ENCODE measurements at places on chromosomes 4 and X.

DNA sequence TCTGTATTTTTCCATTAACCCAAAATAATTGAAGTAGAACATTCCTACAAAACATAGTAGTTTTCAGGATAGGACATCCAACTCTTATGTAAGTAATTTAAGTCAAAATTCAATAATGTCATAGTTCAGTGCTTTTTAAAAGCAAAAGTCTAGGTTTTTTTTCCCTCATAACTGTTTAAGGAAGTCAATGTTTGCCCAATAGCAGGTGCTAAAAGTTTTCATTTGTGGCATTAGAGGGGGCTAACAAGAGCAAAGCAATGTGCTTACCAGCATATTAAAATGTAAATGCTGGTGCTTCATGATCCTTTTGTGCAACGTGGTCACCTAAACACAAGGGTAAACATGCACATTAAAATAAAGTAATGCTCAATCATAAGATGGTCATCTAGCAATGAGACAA, 155.2 kb upstream of the PPP1R2C start:
- no peak for DNase-seq

GRCh38 chr4:85869181-85869580, 394.2 kb downstream of the ARHGAP24 start:
- no peak for DNase-seq

DNA sequence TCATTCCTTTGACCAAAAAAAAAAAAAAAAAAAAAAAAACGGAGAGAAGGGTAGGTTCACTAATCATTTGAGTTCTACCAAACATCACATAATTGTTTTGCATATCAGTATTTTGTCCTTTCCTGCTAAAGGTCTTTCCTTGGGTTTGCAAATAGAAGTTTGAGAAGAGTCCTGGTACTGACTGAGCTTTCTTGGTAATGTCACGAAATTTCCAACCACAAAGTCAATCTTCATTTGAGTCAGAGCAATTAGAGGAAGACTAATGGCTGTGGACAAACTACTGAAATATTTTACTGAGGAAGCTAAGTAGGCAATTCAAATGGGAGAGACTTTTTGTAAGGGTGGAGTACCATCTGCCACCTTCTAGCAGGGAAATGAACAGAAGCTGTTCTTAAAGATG, 21.7 kb upstream of the CD40LG start:
- DNase-seq = no peak

DNA sequence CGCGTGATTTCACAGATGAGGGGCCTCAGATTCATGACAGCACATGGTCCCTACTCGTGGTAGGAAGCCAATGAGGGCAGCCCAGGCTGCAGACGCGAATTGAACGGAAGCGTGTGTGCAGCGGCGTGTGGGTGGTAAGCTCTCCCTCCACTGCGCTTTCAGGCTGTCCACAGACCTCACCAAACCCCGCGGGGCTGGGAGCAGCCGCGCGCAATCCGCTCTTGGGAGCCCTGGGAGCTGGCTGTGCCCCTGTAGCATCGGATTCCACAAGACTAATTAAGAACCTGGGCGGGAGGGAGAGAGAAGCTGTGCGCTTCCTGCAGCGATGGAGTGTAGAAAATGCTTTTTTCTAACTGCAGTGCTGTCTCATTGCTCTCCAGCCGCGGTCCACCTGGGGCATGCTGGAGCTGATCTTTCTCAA, 134.9 kb downstream of the STOX2 start:
- DNase-seq = no peak

GRCh38 chr4:188992706-188993105, 853.5 kb downstream of the TRIML1 start:
- DNase-seq = no peak

DNA sequence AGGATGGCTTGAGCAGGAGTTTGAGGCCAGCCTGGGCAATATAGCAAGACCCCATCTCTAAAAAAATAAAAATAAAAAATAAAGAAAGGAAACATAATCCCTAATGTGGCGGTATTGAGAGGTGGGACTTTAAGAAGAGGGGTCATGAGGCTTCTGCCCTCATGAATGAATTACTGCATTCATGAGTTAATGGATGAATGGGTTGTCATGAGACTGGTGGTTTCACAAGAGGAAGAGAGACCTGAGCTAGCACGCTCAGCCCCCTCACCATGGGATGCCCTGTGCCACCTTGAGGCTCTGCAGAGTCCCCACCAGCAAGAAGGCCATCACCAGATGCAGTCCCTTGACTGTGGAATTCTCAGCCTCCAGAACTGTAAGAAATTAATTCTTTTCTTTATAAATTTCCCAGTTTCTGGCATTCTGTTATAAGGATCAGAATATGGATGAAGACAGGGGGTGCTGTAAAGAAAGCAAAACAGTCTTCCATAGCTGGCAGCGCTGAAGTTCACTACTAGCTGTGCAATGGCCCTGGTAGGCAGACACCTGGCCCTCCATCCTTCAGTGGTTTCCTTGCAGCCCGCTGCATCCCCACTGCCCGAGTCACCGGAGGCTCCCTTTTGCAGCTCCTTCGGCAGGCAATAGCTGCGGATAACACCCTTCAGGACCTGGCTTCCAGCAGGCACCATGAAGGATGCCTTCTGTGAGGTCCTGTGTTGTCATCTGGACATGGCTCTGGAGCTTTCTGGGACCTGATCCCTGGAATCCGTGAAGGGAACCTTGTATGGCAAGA, 44.8 kb upstream of the NSG1 start:
- DNase-seq = no peak

DNA sequence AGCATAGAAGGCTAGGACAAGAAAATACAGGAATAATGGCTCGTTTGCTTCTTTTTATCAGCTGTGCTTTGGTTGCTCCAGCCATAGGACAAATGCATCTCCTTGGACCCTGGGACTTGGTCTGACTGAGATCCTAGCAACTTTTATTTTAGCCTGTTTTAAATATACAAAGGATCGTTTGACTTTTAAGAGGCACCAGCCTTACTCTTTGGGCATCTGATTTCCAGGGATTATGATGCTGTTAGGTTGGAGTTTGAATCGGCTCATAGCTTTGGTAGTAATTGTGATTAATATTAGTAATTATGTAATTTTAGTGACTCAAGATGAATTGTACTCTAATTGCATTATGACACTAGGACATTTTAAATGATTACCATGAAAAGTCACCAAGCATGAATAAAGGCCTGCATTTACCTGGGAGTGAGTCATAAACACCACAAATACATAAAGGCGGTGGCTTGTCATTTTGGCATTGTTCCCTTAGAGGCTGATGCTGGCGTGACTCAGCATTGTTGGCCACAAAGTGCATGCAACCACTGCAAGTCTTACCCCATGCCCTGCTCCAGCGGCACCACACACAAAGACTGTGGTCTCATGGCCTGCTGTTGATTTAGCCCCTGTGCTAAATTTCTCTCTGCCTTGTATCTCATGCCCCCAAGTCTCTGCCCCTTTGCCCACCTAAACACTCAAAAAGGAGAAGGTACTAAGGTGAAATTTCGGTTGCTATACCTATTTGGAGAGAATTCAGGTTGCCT, 12.4 kb downstream of the GPAT3 start:
- peak; percentile 56 for DNase-seq

DNA sequence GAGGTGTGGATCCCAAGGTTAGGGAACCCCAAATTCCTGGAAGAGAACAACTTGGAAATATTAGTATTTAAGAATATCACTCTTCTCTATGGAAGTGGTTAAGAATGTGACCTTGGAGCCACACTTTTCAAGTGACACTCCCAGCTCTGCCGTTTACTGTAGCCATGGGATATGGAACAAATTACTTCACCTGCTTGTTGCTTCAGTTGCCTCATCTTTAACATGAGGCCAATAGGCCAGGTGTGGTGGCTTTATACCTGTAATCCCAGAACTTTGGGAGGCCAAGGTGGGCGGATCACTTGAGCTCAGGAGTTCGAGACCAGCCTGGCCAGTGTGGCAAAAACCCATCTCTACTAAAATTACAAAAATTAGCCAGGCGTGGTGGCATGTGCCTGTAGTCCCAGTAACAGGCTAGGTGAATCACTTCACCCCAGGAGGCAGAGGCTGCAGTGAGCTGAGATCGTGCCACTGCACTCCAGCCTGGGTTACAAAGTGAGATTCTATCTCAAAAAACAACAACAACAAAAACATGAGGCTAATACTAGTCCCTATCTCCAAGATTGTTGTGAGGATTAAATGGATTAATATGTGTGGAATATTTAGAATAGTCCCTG, 13.0 kb downstream of the IL13RA1 start:
- no peak for DNase-seq

GRCh38 chr4:71382900-71383560, 44.2 kb downstream of the SLC4A4 start:
- no peak for DNase-seq

GRCh38 chrX:65688403-65688871, 21.0 kb downstream of the MSN start:
- no peak for DNase-seq

DNA sequence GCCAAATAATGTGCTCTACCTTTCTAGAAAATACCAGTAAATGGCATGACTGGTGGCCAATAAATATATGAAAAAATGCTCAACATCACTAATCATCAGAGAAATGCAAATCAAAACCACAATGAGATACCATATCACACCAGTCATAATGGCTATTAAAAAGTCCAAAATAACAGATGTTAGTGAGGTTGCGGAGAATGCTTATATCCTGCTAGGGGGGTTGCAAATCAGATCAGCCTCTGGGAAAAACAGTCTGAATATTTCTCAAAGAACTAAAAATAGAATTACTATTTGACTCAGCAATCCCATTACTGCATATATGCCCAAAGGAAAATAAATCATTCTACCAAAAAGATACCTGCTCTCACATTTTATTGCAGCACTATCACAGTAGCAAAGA, 115.1 kb downstream of the RASGEF1B start:
- no peak for DNase-seq

DNA sequence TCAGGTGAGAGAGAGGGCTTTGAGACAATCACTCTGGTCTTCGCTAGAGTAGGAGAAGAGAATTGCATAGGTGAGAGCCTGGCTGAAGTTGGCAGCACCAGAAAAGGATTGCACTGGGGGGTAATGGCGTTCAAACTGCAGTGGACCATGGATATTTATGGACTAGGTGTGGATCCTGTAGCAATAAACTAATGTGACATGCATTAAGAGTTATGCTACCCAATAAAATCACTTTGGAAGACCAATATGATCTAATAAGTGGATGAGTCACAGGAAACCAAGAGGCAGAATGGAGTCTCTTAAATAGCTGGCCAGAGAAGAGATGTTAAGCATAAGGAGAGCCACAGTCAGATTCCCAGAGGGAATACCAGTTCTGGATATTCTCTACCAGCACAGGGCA, 259.8 kb downstream of the FBXO8 start:
- DNase-seq = no peak

GRCh38 chr4:10168151-10168550, 51.6 kb upstream of the WDR1 start:
- DNase-seq = no peak

DNA sequence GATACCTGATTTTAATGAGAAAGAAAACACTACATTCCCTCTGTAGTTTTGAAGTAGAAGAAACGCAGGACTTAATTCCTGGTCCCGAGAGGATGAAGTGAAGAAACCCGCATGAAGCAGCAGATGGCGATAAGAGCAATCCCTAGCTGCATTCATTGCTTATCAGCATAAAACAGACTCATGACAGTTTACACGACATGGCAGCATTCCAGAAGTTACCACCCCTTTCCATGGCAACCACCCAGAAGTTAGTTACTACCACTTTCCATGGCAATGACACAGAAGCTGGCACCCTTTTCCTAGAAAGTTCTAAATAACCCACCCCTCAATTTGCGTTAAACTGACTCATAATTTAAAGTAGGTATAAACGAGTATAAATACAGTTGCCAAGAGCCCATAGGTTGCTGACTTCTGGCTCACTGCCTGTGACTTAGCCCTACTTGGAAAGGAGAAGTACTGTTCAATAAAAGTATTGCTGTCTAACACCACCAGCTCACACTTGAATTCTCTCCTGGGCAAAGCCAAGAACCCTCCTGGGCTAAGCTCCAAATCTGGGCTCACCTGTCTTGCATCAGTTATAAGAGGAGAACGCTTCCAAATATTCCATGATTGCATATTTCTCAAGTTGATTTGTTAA, 5.5 kb upstream of the XAGE2 start:
- no peak for DNase-seq

DNA sequence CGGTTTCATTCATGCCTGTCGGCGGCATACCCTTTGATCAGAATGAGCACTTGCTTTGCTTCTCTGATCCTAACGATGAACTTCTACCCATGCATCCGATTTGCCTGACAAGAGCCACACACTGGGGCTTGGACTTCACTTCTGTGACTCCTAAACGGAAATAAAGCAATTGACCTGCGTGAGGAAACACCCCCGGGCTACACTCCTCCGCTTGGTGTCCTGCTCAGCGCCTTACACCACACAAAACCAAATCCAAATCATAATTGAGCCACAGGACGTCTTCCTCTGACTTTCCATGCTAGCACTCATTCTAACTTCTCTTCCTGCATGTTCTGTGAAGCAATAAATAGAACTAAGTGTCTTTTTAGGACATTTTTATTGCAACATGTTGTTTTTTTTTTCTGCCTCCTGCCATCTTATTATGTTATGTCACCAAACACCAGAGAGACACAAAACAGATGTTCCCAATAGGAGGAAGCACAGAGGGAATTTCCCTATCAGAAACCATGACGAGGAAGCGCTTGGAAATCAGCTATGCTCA, 110.8 kb upstream of the FAM9B start:
- no peak for DNase-seq

DNA sequence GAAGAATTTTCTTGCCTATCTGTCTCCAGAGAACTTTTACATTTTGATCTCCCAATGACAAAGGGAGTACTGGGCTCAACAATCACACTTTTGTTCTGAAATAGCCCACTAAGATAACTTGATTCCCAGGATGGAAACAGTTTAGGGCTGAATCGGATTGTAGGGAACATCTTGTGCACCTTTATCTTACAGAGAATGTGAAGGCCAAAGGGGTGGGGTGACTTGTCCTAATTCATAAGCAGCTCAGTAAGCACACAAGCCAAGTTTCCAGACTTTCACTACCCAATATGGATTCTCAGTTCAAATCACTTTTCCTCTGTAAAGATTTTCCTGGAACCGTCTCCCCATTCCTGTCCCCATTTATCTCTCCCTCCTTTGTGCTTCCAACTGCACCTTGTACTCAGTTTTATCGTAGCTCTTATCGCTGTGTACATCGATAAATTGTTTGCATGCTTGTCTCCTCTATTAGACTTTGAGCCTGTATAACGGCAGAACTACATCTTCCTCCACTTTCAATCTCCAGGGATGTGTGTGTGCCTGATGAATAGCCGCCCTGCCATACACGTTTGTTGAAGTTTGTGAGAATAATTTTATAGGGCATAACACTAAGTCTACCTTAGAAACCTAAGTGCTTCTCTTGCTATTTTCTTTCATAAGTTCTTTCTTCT, 77.4 kb downstream of the MBNL3 start:
- DNase-seq = no peak

- no peak for DNase-seq
Measured at GRCh38 chrX:67601771-67602170, 58.0 kb downstream of the AR start.

DNA sequence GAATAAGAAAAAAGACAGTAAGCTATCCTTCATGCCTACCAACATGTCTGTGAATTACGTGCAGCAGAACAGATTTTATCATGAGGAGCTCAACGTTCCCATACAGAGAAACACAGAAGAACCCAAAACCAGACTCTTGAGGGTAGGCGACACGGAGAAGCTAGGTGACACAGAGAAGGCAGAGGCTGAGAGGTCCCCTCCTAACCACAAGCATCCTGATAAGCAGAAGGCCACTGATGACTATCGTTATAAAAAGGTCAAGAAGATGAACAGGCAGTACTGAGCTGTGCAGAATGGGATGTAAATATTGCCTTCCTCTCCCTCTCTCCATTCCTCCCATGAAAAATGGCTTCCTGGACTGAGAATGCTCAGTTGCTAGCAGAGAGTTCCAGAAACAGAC, 350.2 kb upstream of the BOD1L1 start:
- no peak for DNase-seq

GRCh38 chrX:94645726-94646125, 971.7 kb downstream of the FAM133A start:
- DNase-seq = no peak

Data from H1 (cell line).